ENCODE measurements at places on chromosomes 16 and 17.

- no peak for DNase-seq
Observed at GRCh38 chr16:79426663-79427062, 173.9 kb downstream of the MAF start.

- no peak for DNase-seq
Observed at GRCh38 chr16:53974484-53975080, 270.6 kb downstream of the FTO start.

GRCh38 chr16:25859645-25860044 is 167.9 kb downstream of the HS3ST4 start:
- no peak for DNase-seq

GRCh38 chr17:59004338-59005111 is 102.2 kb downstream of the TRIM37 start:
- DNase-seq, result peak; percentile 13

- no peak for DNase-seq
Observed at GRCh38 chr17:34409352-34409751, 46.3 kb upstream of the CCL1 start.

GRCh38 chr16:30904114-30904780 is 7.8 kb downstream of the CTF1 start:
- DNase-seq, result no peak

DNA sequence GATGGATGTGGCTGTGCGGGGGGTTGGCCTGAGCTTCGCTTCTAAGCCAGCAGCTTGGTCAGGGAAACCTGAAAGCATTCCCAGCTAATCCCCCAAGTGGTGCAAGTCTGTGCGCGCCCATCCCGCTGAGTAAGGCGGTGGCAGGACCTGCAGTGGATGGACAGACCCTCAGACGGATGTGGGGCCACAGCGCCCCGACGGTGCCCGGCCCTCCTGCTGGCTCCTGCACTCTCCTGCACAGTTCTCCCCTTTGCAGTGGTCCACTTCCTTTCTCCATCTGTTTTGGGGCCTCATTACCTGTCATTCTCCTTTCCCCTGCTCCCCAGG is 2.3 kb downstream of the ATP2A1 start:
- no peak for DNase-seq

DNA sequence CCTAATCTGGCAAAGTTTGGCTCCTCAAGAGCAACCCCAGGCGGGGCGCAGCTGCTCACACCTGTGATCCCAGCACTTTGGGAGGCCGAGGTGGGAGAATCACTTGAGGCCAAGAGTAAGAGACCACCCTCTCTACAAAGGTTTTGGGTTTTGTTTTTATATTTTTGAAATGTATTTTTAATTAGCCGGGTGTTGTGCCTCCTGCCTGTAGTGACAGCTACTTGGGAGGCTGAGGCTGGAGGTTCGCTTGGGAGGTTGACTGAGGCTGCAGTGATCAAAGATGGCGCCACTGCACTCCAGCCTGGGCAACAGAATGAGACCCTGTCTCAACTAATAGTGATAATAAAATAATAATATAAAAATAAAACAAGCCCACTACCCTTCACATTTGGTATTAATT is 756 bp upstream of the USP7 start:
- no peak for DNase-seq

DNA sequence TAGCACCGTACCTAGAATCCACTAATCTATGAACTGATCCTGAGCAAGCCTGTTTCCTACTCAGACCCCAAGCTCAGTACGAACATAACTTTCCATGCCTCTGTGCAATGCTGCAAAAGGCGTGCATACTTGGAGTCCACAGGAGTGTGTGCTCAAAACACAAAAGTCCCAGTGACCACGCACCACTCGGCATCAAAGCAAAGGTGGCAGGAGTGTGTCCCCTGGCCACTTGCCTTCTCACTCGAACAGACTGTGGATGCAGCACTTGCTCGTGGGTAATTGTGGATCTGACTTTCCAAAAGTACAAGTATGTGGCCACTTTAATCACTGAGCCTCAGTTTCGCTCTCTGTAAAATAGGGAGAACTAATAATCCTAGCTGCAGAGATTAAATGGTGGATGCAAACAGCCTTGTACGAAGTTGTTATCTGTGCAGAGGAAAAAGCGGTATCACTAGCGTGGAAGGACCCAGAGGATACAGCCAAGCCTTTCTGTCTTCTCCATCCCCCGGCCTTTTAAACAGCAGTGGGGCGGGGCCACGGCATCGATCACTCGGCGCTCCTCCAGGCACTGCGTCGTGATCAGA is 311 bp upstream of the KDM8 start:
- peak; percentile 82 for DNase-seq

GRCh38 chr16:74666010-74666421 is 661 bp downstream of the RFWD3 start:
- DNase-seq, result no peak

- DNase-seq, result no peak
Observed at GRCh38 chr17:32584792-32585191, 98.0 kb downstream of the CDK5R1 start.

DNA sequence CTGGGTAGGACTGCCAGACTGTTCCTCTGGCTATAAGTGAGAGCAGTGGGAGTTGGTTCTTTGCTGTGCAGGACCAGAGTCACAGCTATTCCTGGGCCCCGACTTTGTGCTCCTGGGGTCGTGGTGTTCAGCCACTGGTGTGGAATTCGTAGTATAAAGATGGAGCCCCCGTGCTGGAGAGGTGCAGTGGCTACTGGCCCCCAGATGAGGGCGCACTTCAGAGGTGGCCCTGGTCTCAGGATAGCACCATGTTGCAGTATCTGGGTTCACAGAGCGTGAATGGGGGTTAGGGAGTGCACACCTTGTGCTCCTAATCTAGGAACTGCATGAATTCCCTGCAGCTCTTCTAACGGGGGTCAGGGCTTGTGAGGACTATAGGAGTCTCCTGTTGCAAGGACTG is 21.1 kb downstream of the TANC2 start:
- DNase-seq, result no peak

GRCh38 chr16:20310421-20311395 is 16.6 kb downstream of the GP2 start:
- DNase-seq, result no peak

DNA sequence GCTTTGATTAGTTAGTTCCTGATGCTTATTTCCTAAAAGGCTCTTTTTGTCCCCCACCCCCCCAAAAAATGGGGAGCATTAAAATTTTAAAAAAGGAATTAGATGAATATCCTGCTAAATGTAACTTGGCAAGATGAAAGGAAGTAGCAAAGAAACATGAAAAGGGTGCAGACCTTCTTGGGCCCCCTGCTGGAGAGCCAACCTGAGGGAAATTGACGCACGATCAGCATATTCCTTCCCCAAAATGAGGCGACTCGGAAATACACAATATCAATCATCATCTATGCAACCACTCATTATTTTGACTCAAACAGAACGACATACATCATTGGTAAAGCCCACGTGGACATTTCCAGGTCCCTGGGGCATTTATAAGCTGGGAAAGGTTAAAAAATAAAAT is 59.7 kb downstream of the GRIN2A start:
- no peak for DNase-seq

DNA sequence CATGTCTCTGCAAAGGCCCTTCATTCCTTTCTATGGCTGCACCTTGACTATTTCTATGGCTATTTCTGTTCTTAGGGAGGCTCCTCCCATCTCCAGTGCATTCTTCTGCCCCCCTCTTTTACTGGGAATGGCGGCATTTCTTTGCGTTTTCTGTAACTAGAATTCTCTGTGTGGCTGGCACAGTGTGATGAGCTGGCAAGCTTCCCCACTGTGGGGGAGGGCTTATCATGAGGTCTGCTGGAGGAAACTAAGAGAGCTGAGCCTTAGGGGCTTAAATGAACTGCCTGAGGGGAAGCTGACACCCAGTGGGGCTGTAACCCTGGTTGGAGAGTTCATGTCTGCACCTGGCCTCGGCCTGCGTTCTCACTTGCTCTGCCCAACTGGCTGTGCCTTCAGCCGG is 1.5 kb upstream of the CARD14 start:
- DNase-seq, result no peak

GRCh38 chr16:29663016-29663806 is at the start of gene SPN:
TSS of gene SPN (plus strand) at chr16:29663247. CDS start at chr16:29663729, 482 bp downstream.
- DNase-seq, result no peak

- no peak for DNase-seq
Observed at GRCh38 chr17:2821868-2822267, 25.6 kb downstream of the RAP1GAP2 start.

- no peak for DNase-seq
Observed at GRCh38 chr17:43875476-43876147, 28.6 kb downstream of the CD300LG start.

DNA sequence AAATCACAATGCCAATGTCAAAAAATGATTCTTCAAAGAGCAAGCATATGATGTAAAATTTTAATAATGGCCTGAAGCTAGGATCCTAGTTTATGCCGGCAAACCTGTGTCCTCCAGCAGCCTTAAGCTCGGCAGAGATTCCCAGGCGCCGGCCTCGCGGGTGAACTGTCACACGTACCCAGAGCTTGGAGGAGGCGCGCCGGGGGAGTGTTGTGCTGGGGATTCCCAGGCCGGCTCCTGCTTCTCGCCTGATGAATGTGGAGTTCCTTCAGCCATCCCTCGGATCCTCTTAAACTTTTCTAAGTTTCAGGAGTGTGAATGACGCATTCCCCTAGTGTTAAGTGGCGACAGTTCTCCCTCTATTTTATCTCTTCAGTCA is 19.1 kb upstream of the NTN1 start:
- no peak for DNase-seq

DNA sequence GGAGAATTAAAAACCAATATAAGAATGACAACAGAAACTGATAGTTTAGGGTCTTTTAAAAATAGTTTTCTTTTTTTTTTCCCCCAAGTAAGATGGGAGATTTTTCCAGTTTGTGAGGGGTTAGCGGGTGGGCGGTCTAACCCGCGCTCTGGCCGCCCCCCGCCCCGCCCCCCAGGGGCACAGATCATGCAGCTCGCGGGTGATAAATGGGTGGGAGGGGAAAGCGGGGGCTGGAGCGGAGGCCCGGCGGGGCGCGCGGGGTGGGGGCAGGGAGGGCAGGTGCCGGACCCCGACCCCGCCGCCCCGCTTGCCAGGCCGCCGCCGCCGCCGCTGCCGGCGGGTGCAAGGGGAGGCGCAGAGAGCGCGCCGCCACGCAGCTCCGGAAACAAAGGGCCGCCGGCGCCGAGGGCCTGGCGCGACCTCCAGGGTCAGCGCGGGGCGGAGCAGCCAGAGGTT is 60.1 kb upstream of the GSE1 start:
- DNase-seq, result no peak

- no peak for DNase-seq
Observed at GRCh38 chr17:32477220-32477619, 9.6 kb upstream of the CDK5R1 start.

DNA sequence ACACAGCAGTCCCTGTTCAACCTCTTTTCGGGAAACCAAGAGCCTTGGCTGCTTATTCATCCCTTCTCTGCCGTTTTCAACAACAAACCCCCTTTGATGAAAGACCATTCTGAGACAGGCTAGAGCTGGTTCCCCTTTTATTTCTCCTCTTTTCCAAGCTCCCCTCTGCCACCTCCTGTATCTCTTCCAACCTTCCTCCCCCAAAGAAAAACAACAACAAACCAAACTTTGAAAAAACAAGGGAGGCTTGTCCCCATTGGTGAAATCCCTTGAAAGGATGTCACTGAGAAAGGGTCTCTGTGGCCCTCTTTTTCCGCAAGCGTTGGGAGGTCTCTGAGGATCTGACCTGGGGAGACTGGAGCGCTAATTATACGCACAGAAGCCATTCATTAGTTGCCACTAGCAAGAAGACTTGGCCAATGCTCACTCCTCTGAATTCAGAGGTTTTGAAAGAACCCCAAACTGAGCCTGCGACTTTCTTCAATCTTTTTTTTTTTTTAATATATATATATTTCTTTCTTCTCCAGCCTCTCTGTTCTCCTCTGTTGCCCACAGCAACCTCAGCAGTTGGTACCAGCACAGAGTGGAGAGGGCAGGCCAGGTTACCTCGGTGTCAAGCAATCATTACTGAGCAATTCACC is 101.4 kb downstream of the PITPNC1 start:
- DNase-seq, result no peak

DNA sequence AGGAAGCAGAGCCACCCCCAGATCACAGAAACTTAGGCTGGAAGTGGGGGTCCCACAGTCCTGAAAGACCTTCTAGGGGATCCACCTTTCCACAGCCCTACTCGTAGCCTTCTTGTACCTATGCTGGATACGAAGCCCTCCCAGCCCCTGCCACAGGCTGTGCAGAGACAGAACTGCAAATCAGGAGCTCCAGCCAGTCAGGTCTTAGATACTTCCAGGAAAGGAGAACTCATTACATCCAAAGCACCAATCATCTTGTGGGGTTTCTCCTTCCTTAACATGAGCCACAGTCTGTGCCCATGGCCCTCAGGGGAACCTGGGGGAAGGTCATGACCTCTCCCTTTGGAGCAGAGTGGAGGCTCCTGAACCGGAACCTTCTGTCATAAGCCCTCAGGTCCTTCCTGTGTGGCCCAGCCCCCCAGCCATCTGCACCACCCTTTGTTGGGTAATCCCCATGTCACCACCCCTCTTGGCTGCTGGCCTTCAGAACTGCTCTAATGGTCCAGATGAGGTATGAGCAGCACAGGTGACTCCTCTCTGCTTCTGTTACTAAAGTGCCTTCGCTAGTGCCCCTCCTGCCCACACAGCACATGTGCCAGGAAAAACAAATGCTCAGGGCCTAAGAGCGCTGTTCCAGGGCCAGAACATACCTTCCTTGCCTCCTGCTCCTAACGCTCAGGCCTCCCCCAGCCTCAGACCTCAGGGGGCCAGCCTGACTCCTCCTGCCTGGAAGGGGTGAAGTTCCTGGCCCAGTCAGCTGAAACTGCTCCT is 14.6 kb downstream of the SRCIN1 start:
- no peak for DNase-seq

GRCh38 chr16:79950932-79951719 is 350.6 kb upstream of the MAF start:
- DNase-seq, result no peak

DNA sequence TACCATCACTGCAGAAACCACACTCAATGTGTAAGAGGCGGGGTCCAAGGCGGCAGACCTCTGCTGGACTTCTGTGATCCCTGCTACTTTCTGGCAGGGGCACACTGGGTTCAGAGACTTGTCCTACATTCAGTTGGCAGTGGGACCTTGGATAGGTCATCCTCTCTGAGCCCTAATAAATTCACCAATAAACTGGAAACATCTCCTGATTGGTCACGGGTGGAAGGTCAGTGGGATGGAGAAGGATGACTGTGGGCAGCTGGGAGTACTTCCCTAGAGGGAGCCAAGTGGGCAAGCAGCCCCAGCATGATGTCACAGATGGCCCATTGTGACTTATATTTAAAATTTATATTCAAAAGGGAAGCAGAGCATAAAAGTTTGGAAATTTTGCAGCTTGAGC is 49.7 kb downstream of the RNF112 start:
- DNase-seq, result no peak

- no peak for DNase-seq
Observed at GRCh38 chr17:75160211-75160610, 5.9 kb upstream of the JPT1 start.

Data from pulmonary artery endothelial cell (primary cell).